ENCODE measurements at places on chromosomes 1 and 21.

DNA sequence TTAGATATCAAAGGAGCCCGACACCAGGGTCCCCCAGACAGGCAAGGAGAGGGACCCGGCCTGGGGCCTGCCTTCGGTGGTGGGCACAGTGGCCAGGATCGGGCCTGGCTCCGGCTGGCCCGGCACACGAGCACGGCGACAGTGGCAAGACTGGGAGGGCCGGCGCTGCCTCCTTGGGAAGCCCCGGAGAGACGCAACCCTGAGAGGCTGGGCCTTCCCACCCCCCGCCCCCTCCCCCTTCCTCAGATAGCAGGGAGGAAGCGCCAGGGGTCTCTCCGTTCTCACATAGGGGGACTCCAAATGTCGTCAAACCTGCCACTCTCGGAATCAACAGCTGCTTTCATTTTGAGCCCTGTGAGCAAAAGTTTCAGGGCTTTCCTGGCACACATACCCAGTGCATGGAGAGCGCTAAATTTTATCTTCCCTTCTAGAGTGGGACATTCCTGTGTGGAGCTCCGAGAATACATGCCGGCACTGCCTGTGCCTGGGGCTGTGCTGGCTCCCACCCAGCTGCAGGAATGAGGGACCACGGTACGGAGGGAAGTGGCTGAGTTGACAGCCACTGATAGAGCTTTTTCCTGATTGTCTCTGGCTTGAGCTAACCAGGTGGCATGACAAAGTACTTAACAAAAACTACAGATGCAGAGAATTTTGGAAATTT is 62.4 kb downstream of the CD247 start:
- DNase-seq, result no peak

- peak; percentile 43 for DNase-seq
Measured at GRCh38 chr1:9787702-9788101, 36.1 kb downstream of the CLSTN1 start.

GRCh38 chr1:59565611-59566410 is 248.9 kb upstream of the HOOK1 start:
- DNase-seq, result no peak

DNA sequence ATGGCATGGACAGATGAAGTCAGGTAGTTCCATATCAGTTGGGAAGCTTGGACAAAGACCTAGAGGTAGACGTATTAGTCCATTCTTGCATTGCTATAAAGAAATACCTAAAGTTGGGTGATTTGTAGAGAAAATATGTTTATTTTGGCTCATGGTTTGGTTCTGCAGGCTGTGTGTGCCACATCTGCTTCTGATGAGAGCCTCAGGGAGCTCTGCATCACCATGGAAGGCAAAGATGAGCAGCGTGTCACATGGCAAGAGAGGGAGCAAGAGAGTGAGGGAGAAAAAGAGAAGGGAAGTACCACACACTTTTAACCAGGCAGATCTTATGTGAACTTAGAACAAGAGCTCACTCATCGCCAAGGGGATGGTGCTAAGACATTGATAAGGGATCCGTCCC is 9.0 kb downstream of the TSACC start:
- no peak for DNase-seq

DNA sequence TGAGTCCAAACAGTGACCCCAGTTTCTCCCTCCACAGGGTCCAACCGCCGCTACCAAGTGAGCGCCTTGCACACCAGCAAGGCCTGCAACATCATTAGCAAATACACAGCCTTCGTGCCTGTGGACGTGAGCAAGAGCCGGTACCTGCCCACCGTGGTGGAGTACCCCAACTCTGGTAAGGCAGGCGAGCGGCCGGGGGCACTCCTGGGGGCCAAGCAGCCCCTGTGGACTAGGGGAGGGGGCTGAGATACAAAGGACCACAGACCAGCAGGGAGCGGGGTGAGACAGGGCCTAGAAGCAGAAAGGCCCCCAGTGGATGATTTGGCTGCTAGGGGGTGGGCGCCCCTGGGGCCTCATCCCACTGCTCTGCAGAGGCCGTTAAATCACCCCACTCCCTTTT is 54.7 kb downstream of the VWA5B1 start:
- no peak for DNase-seq

DNA sequence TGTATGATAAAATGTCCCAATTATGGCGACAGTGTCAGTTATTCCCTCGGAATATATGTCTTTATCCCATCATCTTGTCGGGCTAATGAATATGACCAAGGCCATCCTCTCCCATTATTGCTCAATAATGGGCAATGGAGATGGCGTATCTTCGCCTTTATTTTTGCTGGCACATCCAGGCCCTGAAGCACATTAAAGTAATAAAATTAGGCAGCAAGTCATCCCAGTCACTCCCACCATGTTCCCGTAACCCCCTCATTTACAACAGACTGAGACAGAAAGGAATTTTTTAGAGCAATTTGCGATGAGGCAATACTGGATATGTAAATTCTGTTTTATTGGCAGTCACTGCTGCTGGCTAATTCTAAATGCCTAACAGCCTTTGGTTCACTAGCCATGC is 35.3 kb downstream of the CLIC6 start:
- DNase-seq, result no peak

DNA sequence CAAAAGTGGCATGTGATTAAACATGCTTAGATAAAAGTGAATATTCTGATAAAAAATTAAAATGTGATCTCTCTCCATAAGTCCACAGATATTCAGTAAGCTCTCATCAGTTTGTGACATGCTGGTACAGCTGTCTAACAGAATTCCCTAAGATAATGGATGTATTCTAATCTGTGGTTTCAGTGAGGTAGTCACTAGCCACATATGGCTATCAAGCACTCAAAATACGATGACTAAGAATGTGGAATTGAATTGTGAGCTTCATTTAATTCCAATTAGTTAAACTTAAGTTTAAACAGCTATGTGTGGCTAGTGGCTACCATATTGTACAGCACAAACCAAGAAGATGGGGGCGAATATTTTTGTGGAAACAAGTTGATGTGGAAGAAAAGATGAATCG is 4.1 kb upstream of the REG4 start:
- DNase-seq, result no peak
